ENCODE measurements at places on chromosomes 16 and 17.

DNA sequence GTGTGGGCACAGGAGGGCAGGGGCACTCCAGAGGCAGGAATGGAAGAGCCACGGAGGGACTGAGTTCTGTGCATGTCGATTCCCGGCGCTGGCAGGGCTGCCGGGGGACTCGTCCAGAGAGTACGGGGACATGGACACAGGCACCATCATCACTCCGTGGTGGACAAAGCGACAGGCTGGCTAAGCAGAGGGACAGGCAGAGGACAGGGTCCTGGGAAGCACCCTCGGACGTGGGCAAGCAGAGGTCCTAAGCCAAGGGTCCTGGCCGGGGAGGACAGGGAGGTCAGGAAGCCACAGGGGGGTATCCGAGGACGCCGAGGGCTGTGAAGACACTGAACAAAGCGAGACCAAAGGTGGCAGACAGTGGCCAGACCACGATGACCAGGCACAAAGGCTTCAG, 44.3 kb upstream of the ENPP7 start:
- DNase-seq = no peak

DNA sequence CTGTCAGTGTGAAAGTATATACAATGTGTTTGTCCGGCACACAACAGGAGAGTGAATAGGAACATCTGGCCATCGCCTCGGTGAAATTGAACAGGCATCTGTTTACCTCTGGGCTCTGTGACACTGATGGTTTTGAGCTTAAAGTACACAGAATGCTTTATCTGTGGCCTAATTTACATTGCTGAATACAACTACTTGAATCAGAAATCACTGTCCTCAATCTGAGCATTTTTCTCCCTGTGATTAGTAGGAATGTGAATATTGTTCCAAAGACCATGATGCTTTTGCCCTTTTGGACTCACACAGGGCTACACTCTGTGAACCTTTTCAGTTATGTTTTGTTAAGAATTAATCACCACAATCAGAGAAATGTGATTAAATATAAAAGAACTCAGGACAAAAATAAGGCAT, 323.0 kb upstream of the TBX2 start:
- DNase-seq = no peak

- DNase-seq = no peak
Observed at GRCh38 chr17:76309461-76309860, 1.4 kb upstream of the QRICH2 start.

DNA sequence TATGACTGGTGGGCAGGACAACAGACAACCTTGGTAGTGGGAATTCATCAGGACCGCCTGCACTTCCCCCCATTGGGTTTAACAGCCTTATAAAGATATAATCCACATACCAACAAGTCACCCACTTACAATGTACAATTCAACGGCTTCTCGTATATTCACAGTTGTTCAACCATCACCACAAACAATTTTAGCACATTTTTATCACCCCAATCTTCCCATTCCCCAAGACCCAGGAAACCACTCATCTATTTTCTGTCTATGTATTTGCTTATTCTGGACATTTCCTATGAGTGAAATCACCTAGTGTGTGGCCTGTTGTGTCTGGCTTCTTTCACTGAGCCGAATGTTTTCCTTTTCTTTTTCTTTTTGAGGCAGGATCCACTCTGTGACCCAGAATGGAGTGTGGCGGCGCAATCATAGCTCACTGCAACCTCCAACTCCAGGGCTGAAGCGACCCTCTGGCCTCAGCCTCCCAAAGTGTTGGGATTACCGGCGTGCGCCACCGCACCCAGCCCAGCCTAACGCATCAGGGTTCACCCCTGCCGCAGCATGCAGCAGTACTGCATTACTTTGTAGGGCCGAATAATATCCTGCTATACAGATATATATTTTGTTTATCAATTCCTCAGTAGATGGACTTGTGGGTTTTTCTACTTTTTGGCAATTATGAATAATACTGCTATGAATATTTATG, 10.9 kb downstream of the ANKS3 start:
- no peak for DNase-seq

GRCh38 chr17:29215717-29216116, 30.9 kb upstream of the CRYBA1 start:
- no peak for DNase-seq
